Muscle of leg (tissue), 16 donors: ENCODE measurements at places on chromosomes 16 and 17.
A peak's percentile ranks its signal among the peaks of the same experiment; 100 is the strongest.

- no peak overlapping the region for H3K4me3 ChIP-seq
- peaks cover 20% of the 10 kb centered on the region for H3K4me1 ChIP-seq
- DNase-seq = no peak
- no peaks in the 10 kb centered on the region for H3K36me3 ChIP-seq
Observed at GRCh38 chr16:86050591-86051367, 151.8 kb downstream of the IRF8 start.

- H3K4me3 ChIP-seq = no peak overlapping the region
- no peak overlapping the region for H3K27ac ChIP-seq
- no peaks in the 10 kb centered on the region for H3K36me3 ChIP-seq
- H3K4me1 ChIP-seq = no peaks in the 10 kb centered on the region
- DNase-seq = no peak
- peaks cover 36% of the 10 kb centered on the region for H3K27me3 ChIP-seq
Observed at GRCh38 chr16:71428385-71428784, 13.5 kb downstream of the TLE7 start.

- H3K27ac ChIP-seq = no peak overlapping the region
- H3K36me3 ChIP-seq = no peaks in the 10 kb centered on the region
- no peak for DNase-seq
Observed at GRCh38 chr16:57413733-57414132, 9.2 kb downstream of the CCL17 start.

- peak overlapping the region; percentile 91 for H3K27ac ChIP-seq
- no peaks in the 10 kb centered on the region for H3K27me3 ChIP-seq
- DNase-seq = peak; percentile 81
- H3K4me3 ChIP-seq = peak overlapping the region; percentile 66
- peaks cover 21% of the 10 kb centered on the region for H3K4me1 ChIP-seq
- H3K36me3 ChIP-seq = peaks cover 23% of the 10 kb centered on the region
Observed at GRCh38 chr17:7915179-7915610, 894 bp downstream of the RNF227 start.
